GM06990 (cell line): ENCODE measurements at places on chromosomes 1 and 21.

GRCh38 chr1:46027788-46028573, 104.4 kb downstream of the PIK3R3 start:
- DNase-seq: no peak

- no peak for DNase-seq
Observed at GRCh38 chr1:171343727-171344472, 29.9 kb downstream of the FMO4 start.

DNA sequence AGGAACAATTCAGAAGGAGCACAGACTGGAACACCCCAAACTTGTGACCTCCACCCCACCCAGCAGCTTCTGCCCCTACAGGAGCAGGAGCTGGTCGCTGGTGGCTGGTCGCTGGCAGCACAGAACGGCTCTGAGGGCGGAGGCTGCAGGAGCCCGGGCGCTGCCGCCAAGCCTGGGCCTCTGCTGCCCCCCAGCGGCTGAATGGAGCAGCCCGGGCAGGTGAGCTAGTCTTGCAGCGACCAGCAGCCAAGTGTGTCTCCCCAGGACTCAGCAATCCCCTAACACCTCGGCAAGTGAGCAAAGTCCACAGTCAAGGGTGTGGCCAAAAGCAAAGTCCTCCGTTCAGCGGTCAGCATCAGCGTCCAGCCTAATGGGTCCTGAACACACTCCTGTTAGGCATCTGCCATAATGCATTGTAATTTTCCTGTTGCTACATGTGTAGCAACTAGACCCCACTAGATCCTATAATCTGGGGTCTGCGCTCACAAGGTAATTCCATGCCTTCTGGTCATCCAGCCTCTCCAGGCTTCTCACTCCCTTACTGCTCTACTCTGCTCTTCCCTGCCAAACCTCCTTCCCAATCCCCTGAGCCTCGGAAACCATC, 12.1 kb upstream of the GJB5 start:
- DNase-seq: peak; percentile 75

GRCh38 chr1:113899111-113899510, 5.5 kb downstream of the AP4B1 start:
- no peak for DNase-seq

DNA sequence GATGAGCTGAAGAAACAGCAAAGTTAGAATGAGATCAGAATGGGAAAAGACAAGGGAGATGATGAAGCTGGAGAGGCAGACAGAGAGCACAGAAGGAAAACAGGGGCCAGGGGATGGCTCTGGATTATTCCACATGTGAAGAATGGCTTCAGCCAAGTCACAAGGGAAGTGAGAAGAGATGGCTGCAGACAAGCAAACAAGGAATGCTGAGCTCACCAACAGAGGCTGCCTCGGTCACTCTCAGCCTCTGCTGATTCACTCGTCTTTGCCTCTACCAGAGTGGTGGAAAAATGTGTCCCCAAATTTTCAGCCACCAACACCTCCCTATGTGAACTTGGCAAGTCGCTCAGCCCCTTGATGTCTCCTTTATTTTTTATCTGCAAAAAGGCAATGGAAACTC, 46.7 kb downstream of the TRABD2B start:
- no peak for DNase-seq

GRCh38 chr1:44316231-44316759, 38.8 kb downstream of the ERI3 start:
- peak; percentile 8 for DNase-seq

GRCh38 chr1:206579747-206580437, 32.4 kb downstream of the EIF2D start:
- DNase-seq: peak; percentile 83

DNA sequence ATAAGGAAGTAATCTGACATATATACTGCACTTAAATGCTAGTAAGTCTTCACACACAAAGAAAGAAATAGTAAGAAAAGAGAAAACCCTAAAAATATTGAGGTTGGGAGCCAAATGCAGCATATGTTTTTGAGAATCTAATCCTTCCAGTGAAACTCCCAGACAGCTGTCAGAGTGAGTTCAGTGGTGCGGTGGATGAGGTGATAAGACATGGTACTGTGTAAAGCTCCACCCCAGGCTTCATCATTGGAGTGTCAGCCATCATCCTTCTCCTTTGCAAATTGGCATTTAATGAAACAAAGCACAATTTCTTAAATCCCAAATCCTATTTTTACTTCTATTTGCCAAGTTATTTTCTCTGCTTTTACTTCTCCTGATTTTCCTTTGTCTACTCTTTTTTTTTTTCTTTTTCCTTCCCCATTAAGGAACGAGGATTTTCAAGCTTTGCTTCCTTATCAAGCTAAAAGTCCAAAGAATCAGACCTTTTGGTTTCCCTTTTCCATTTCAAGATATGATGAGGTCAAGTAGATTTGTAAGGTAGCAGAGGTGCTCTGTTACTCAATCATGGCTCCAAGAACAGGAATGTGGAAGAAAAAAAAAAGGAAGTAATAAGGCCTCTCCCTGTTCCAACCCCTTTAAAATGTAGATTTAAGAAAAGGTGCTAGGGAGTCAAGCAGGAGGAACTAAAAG, 343.3 kb downstream of the SETD4 start:
- no peak for DNase-seq

DNA sequence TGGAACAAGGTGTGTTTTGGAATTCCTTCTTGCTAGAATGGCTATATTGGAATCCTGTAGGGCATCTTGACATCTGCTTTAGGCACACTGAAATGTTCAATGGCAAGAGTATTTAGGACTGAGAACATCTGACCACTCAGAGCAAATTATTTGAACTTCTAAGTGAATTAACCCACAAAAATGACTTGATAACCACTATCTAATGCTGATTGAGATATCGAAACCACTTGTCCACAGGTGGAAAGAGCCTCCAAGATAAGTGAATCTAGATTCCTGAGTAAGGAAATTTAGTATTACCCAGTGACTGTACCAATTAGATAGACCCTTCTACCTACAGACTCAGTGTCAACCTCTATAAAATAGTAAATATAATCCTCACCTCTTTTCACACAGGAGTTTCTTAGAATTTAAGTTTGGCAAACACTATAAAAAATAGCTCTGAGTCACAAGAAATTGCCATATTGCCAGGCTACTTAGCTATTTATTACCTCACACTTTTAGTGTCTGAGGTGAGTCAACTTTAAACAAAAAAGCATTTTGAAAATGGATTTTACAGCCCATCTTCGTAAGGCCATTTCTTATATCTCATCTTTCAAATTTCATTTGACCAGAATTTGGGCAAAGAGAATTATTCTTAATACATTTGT, 421.8 kb downstream of the PTBP2 start:
- DNase-seq: no peak

DNA sequence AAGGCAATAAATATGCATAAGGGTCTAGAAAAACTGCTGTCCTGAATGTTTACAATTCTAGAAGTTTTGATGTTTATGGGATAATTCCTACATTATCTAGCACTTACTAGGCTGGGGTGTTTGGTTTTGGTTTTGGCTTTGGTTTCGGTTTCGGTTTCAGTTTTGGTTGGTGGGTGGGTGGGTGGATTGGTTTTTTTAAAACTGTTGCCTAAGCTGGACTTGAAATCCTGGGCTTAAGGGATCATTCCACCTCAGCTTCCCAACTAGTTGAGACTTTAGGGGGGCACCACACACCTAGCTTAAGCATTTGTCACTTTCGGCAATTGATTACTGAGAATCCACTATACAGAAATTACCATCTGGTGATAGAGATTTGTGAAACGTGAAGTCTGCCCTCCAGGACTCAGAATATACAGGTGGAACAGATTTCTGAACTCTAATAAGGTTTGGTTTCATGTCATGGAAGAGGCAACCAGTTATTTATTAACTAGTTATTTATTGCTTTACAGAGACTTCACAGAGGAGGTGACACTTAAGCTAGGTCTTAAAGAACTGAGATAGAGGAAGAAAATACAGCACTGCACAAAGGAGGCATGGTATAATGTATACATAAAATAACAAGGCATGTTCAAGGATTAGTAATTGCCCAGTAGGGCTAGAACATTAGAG, 69.6 kb downstream of the PIK3R3 start:
- no peak for DNase-seq

GRCh38 chr1:201455098-201455497, 13.9 kb downstream of the PHLDA3 start:
- no peak for DNase-seq

GRCh38 chr21:36330904-36331303, 10.9 kb downstream of the MORC3 start:
- DNase-seq: no peak

DNA sequence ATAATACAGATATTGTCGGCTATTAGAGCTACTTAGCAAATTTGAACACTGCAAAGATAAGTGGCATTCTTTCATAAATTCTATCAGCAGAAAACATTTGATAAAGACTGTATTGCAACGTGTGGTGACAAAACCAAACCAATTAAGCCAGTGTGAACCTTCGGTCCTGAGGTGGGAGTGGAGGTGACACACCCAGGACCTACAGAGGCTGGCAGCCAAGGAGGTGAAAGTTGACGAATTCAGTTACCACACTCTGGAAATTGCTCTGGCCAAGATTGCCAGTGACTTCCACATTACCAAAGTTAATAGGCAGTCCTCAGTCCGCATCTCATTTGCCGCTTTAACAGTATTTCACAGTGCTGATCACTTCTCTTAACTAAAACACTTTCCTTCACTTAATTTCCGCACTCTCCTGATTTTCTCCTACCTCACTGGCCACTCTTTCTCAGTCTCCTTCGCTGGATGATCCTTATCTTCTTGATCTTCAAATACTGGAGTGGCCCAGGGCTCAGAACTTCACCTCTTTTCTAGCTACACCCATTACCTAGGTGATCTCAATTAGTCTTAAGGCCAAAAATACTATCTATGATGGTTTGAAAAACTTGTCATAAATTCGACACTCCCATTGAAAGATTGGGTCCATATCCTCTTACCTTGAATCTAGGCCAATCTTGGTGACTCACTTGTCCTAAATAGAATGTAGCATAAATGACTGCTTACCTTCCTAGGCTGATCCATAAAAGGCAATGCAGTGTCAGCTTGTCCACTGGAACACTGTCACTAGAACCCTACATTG, 5.1 kb upstream of the CDC42BPA start:
- no peak for DNase-seq

DNA sequence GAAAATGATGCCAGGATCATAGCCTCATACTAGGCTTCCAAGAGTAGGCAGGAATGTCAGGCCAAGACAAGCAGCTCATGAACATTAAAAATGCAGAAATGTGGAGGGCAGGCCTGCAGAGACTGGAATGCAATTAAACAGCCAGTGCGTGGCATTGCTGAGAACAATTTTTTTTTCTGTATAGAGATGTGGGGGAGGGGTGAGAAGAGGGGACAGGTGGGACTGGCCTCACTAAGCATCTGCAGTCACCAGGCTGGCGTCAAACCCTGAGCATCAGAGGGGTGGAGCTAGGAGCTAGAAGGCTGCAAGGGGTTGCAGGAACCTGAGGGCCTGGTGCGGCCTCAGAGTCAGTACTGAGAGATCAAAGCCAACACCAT, 114.1 kb downstream of the TNR start:
- DNase-seq: no peak

- no peak for DNase-seq
Observed at GRCh38 chr21:34279883-34280282, 83.9 kb upstream of the KCNE2 start.

DNA sequence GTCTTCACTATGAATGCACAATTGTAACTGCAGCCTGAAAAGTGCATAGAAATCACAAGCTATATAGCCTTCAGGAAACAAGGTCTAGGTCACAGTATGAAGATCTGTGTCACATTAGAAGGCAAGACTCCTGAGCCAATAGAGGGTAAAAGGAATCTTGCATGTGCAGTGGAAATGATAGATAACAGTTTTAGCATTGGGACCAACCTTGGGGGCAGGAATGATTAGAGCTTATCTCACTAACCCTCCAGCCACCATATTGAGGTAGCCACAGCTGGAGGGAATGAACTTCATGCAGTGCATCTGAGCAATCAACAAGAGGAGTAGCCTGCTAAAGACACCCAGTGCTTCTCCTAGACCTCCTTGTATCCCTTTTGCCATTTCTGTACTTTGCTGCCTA, 390.1 kb downstream of the LTN1 start:
- DNase-seq: no peak
